ENCODE measurements at places on chromosomes 3 and 15.

DNA sequence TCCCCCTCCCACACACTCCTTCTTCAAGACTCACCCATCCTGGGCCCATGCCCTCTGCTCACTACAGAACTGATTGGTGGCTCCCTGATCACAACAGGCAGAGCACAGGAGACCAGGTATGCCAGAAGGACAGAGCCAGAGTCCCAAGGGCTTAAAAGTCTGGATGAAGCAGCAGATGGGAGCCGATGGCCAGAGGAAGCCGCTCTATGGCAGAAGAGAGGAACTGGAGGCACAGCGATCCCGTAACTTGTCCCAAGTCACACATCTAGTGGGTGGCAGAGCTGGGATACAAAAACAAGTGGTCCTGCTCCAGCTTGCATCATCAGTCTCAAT is 20.7 kb downstream of the ITGA11 start:
- no peak for DNase-seq

DNA sequence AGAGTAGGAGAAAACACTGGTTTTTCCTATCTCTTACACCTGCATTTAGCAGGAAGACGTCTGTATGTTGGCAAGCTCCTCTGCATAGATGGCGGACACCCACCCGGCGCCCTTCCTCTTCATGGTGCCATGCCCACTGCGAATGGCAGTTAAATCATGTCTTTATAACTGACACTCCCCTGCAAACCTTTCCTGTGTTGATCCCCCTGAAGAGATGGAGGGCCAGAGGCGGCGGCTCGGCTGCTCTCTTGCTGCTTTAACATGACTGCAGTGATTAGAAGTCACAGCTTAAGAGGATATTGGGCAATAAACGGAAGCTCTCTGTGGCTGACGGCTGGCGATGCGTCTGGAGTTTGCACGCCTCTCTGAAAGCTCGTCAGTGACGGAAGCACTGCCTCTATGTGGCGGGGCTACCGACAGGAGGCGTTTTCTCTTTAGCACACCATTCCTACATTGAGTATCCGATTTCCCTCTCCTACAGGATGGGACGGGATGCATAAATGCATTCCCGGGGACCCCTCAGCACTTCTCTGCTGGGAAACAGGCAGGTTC is 25.5 kb upstream of the SNRPA1 start:
- DNase-seq = peak; percentile 7

GRCh38 chr15:74784426-74785193 is 2.7 kb downstream of the CSK start:
- no peak for DNase-seq

DNA sequence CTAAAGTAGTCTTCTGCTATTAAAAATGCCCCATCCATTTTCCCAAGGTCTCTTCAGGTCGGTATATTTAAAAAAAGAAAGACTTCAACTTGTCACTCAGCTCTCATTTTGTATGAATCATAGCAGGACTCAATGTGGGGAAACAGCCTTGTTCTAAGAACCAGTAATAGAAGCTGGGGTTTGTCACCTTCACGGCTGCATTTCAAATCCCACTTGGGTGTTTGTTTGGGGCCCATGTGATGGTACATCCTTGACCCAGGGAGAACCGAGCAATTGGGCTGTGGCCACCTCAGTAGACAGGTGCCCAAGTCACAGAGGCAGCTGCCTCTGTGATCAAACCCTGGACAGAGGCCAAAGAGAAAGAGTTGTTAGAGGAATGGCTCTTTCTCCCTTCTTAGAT is 70.3 kb upstream of the ARL8B start:
- no peak for DNase-seq

GRCh38 chr15:81047928-81048327 is 47.2 kb downstream of the TLNRD1 start:
- DNase-seq = no peak

DNA sequence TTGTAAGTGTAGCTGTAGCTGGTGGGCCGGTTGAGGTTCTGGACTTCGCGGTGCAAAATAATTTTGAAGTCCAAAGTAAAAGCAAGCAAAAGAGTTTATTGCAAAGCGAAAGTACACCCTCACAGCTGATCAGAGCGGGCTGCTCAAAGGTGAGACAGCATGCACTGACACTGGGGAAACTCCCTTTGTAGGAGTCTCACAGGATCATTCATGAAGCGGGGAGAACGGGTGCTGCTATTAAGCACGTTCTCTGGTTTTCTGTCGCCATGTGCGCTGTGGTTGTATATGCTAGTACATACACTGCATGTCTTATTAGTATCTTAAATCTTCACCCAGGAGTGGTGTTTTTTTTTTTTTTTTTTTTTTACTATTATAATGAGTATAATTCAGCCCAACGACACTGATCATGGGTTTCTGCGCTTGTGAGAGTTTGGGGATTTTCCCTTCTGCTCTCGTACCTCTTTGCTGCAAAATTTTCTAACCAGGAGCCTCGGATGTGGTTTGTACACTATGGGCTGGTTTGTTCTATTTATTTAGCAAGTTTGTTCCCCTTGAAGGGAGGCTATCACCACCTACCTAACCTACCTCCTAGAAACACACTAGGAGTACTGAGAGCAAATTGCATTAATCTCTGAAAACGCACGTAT is 1.4 kb upstream of the AP4E1 start:
- no peak for DNase-seq

DNA sequence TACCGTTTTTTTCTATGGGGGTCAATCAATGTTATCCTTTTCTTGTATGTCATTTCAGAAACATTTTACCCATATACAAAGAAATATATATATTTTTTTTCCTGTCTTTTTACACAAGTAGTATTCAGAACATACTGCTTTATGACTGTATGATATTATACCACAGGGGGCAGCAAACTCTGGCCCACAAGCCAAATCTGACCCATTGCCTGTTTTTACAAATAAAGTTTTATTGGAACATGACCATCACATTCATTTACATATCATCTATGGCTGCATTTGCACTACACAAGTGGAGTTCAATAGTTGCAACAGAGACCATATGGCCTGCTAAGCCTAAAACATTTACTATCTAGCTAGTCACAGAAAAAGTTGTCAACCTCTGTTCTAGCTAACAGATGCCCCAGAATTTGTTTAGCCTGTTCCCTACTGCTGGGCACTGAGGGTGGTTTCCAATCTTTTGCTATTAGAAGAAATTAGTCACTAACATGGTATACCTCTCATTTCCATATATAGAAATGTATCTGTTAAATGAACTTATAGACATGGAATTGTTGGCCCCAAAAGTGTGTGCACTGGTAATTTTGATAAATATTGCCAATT is 57.7 kb downstream of the BFSP2 start:
- no peak for DNase-seq

DNA sequence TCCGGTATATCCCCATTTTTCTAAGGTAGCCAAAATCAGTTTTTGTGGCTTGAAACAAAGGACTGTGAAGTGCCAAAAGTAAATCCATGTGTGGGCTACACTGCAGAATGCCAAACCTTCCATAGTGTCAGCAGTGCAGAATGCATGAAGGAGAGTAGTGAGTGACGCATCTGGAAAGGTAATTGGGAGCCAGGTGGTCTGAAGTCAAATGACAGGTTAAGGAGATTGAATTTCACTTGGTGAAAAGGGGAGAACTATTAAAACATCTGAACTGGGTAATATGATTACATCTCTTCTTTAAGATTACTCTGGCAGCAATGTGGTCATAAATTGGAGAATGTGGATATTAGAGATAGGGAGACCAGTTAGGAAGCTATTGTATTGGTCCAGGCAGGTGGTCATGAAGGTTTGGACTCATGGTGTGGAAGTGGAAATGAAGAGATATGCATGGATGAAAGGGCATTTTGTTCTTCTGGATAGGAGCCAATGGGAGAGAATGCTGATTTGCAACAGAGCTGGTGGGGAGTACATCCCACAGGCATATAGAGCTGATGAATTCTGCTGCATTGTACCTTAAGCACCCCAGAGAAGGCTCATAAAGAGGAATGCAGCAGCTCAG is 118.2 kb downstream of the ECT2 start:
- DNase-seq = no peak

DNA sequence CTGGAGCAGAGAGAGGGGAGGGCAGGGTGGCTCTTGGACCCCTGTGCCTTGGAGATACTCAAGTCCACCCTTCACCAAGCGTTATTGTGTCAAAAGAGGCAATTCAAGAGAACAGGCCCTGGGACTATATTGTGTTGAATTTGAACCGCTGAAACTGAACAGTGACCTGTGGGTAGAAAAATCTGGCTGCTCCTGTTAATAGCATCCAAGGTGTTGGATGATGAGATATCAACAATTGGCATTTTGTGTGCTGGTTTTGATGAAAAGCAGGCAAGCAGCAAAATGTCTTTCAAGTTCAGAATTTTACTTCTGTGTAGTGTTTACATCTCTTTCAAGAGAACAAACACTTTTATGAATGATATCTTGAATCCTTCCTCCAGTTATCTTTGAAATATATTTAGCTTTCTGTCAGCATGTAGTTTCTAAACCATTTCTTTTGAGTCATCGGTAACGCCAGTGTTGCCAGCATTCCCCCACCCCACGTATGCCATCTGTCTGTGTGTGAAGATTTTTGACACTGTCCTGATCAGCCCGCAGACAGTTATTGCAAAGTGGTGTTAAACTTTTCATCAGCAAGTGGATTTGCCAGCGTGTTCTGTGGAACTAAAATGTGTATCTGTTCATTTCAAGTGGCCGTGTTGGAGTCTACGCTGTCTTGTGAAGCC is 34.8 kb downstream of the PDHB start:
- DNase-seq = no peak

DNA sequence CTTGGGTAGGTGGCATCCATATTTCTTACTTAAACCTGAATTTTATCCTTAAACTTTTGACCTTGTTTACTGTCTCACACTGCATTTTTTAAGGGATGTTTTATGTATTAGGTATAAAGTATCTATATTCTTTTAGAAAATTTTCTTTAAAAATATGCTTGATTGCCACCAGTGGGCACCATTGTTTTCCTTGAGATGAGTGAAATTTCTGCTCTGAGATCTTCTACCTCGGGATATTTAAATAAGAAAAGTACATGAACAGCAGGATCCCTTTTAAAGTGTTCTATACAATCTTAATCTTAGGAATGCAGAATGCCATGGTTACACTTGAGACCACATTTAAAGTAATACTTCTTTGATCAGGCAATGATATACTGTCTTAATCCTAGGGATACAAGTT is 108.7 kb downstream of the SLMAP start:
- DNase-seq = no peak

GRCh38 chr3:124896824-124897526 is 9.8 kb upstream of the ITGB5 start:
- DNase-seq = no peak

Data from substantia nigra (tissue), 51 donors.